DMS153 (cell line): ENCODE measurements at places on chromosomes 13 and 19.

- peak; percentile 16 for DNase-seq
Observed at GRCh38 chr13:114099191-114099590, 33.2 kb downstream of the RASA3 start.

GRCh38 chr19:52724701-52725514, 9.9 kb downstream of the ZNF611 start:
- DNase-seq: no peak

GRCh38 chr13:111912991-111913760, 153.8 kb upstream of the SOX1 start:
- DNase-seq: no peak

GRCh38 chr19:49422407-49423070, 702 bp downstream of the PTH2 start:
- DNase-seq: peak; percentile 43

DNA sequence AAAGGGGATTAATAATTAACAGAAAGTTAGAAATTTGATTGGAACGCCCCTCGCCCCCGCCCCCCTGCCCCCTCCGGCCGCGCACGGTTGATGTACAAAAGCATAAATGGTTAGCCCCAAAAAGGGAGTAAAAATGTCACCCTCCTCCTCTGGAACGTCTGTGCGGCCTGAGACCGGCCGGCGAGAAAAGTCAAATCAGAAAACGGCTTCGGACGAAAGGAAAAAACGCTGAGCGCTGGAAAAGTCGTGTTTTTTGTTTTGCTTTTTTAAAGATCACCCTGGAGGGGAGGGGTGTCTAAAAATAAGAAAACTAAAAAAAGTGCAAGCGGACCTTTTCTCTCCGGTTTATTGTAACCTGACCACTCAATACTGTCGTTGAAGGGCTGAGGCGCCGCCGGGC, 13.2 kb downstream of the MEX3D start:
- no peak for DNase-seq

DNA sequence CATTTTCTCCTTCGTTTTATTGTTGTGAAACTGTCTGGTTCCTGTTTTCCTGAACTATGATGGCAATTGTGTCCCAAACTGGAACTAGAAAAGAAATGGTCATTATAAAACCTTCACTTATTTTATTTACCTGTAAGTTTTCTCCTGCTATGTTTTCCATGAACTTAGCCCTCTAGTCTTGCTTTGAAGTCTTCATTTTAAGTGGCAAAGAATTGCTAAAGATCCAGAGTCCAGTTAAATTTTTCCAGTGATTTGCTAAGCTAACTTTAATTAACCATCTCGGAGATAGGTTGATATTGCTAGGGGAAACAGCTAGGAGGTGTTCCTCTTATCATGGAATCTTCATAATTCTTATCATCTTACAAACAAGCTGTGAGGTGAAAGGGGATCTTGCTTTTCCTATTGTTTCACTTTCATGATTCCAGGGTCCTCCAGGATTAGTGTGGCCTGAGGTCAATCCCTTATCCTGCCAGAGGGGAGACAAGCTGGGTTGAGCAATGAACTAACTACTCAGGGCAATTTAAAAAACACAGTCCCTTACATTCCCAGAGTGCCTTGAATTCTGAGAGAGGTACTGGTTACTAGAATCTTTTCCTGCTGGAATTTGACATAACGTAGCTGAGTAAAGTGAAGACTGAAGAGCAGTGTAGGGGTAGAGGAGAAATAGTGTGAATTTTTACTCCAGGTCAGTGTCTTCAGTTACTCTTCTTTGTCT, 112.5 kb downstream of the ESD start:
- no peak for DNase-seq

DNA sequence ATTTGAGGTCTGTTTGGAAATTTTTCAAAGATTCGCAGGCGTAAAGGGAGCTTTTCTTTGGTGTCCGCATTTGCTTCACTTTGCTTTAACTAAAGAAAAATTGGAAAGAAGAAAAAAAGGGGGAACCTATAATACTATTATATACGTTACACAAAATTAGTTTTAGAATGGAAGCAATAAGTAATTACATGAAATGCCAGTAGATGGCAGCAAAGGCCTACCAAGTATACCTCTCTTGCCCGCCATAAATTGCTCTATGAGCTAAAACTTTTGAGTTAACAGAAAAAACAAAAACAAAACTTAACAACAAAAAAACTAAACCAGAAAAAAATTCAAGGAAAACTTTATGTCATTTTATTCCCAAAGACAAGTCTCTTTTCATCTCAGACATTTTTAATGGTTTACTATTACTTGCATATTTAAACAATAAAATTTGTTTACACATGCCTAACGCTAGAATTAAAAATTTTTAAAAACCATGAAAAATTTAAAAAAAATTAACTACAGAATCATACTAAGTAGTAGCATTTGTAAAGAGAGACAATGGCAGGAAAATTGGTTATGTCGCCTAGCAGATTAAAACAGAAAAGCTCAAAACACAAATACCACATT, 271.4 kb downstream of the NALCN start:
- DNase-seq: peak; percentile 20

DNA sequence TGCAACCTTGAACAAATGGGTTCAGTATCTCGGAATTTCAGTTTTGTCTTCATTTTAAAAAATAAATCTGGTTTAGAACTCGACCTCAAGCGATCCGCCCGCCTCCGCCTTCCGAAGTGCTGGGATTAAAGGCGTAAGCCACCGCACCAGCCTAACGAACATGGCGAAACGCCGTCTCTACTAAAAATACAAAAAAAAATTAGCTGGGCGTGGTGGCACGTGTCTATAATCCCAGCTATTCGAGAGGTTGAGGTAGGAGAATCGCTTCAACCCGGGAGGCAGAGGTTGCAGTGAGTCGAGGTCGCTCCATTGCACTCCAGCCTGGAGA, 571 bp downstream of the ZNF302 start:
- DNase-seq: no peak

- no peak for DNase-seq
Observed at GRCh38 chr13:67554746-67555452, 324.8 kb upstream of the PCDH9 start.
